WERI-Rb-1 (cell line): ENCODE measurements at places on chromosomes 5 and 9.
A peak's percentile ranks its signal among the peaks of the same experiment; 100 is the strongest.

DNA sequence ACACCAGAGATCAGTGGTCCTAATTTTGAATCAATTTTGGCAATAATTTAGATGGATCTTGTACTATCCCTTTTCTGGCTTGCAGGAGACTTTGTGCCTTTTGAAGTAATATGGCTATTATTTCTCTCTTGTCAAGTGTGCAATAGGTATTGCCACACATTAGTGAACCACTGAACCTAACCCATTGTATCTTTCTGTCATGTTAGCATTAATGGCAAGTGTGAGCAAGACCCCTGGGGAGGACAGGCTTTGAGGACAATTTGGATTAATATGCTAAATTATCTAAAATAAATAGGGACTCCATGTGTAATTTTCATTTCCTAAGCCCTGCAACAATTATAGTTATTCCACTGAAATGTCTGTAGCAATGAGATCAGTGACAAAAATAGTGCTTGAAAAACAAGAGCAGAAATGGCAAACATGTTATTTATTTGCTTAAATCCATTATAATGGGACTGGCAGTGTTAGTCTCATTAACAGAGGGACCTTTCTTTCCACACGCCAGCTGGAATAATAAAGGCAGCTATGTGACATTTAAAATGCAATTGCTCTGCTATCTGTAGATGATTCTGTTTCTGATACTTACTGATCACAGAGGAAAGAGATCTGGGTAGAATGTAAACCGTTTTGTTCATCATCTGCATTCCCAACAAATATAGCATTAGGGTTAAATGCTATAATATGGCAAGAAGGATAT lies 753.3 kb upstream of the ZNF608 start:
- DNase-seq = no peak

- DNase-seq = no peak
These were observed 42.8 kb downstream of the EXD3 start for GRCh38 chr9:137380171-137380570.

- peak; percentile 4 for DNase-seq
These were observed 269.0 kb downstream of the GADD45G start for GRCh38 chr9:89873801-89874200.

GRCh38 chr9:105299190-105299854 lies 54.9 kb downstream of the SLC44A1 start:
- DNase-seq = no peak

- peak; percentile 64 for DNase-seq
These were observed 40.3 kb upstream of the XPA start for GRCh38 chr9:97737429-97737828.

DNA sequence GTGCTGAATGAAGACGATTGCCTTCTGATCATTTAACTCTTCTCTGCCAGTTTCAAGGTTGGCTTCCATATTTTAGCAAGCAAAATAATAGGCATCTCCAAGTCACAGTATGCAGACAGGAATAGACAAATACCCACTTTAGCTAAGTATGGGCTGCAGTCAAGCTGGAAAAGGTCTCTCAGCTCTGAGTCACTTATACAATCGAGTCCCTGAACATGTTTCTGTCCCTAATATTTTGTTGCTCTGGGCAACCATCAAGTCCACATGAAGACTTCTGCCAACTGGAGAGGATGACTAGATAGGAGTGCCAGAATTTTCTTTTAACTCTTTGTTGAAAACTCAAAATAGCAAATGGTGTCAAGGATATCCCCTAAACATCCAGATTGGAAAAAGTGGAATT lies 575.3 kb downstream of the RAB3C start:
- no peak for DNase-seq

GRCh38 chr9:36102742-36103495 lies 33.6 kb upstream of the GLIPR2 start:
- peak; percentile 87 for DNase-seq

DNA sequence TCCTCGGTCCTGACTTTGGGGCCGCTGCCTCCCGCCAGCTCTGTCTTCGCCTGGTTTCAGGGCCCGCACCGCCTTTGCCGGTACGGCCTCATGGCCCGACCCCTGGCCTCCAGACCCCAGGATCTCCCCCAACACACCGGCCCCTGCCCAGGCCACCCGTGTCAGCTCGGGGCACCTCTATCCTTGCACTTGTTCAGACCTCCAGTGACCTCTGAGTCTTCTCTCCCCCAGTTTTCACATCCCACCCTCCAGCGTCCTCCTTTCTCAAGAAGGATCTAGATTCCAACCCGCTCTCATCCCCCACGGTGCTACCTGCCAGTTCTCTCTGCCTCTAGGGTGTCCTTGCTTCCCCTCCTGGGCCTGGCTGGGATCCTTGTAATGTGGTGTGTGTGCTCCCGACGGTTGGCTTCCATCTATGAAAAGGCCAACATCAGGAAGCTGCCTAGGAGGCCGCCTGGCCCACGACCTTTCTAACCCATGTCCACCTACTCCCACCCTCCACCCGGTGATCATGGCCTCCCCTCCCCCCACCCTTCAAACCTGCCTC lies 61.1 kb downstream of the SPATA31C2 start:
- no peak for DNase-seq

- no peak for DNase-seq
These were observed 506.5 kb downstream of the DMAC1 start for GRCh38 chr9:7293091-7293490.

DNA sequence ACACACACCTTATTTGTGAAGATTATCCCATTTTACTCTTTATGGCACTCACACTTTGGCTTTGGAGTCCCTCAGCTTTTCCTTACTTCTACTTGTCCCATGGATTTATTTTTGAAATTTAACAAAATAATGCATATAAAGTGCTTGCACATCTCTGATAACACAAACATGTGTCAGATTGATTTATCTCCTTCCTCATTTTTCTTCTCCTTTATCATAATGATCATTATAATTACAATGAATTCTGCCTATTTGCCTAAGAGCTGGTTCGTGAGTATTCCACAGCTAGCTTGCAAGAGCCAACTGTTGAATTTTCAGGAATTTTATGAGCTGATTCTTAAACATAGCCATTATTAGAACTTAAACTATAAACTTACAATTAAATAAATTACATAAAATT lies 347.7 kb downstream of the CHSY3 start:
- DNase-seq = no peak

GRCh38 chr9:37983381-37984067 lies 79.6 kb upstream of the SLC25A51 start:
- no peak for DNase-seq

GRCh38 chr9:98191671-98192502 lies 550 bp downstream of the CORO2A start:
- peak; percentile 76 for DNase-seq

GRCh38 chr9:33348998-33349397 lies 53.4 kb downstream of the AQP7 start:
- no peak for DNase-seq

GRCh38 chr9:38282756-38283155 lies 109.7 kb upstream of the ALDH1B1 start:
- no peak for DNase-seq

DNA sequence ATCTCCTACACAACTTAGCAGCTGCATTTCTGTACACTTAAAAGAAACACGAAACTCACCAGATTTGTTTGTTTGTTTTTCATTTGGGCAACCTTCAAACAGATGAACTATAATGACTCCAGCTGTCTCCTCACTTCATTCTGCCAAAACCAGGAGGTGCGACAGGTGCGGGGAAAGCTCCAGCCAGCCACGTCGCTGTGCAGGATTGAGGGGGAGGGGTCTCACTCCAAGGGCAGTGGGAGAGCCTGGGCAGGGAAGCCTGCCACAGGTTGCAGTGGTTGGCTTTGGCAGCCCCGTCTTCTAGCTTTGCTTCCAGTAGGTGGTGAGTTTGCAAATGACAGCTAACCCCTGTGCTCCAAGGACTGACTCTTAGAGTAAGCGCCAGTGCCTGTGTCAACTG lies 215.8 kb downstream of the CEMIP2 start:
- peak; percentile 59 for DNase-seq

GRCh38 chr5:94693043-94693822 lies 74.8 kb downstream of the SLF1 start:
- no peak for DNase-seq

DNA sequence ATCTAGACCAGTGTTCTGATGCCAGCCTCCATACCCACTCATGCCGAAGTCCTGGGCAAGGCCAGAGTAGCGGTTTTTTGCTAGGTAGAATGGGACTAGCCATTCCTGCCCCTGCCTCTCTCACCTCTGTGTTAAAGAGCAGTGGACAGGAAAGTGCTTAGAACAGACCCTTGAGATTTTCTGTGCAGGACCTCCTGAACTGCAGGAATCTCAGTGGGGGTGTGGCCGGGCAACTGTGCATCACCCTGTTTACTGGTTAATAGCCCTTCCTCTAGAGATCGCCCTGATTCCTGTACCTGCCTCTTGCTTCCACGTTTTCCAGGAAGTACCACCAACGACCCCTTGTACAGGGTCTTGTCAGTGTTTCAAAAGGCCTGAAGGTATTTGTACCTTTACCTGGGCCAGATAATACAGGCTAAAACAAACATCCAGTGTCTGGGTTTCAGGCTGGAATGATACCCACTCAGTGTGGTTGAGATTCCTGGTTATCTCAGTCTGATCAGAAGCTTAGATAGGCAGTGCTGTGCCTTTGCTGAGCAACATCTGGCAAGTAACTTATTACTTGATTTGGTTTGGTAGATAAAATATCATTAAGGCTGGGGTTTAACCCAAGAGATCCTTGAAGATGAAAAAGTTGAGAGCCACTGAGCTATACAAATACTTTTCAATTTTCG lies 65.9 kb downstream of the RGS3 start:
- DNase-seq = no peak

DNA sequence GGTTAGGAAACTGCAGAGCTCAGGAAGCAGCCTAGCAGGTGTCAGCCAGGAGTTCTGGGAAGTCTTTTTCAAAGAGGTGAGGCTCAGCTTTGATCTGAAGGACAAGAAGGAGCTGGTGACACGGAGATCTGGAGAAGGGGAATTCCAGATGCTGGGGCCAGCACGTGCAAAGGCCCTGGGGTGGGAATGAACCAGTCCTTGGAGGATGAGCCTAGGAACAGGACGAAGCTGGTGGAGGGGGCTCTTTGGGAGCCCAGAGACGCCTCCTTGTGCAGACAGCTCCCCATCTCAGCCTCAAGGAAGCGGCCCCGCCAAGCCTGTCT lies 15.2 kb upstream of the RNU6ATAC start:
- peak; percentile 2 for DNase-seq

- no peak for DNase-seq
These were observed 55.4 kb downstream of the ADGRV1 start for GRCh38 chr5:90613918-90614504.

DNA sequence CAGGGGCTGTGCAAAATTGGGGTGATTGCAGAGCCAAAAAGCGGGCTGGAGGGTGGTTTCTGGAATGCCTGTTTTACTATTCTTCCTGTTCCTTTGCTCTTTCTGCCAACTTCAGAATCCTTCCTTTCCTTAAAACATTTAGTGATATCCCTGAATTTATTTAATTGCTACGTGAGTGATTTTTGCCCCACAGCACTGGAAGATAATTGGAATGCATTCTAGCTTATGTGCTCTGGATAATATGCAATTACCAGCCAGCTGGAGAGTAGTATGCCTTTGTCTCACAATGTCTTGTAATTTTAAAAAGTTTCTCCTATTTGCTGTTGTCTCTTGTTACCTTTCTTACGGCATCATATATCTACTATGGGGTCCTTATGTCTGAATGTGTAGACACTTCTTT lies 115.8 kb downstream of the SMARCA2 start:
- DNase-seq = no peak

DNA sequence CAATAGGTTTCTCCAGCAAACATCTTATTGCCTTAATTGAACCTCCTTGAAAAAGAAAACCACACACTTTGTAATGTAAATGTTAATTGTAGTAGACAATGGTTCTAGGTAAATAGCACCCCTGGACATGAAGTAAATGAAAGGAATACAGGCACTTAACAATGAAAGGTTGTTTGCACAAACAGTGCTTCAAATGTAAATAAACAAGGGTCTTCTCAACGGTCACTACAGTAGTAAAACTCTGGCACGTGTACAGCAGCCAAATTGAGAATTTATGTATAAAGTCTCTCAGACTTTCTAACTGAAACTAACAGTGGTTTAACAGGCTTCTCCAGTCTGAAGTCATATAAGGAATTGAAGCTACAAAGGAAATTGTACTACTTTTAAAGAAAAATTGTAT lies 218.3 kb downstream of the MEF2C start:
- no peak for DNase-seq

DNA sequence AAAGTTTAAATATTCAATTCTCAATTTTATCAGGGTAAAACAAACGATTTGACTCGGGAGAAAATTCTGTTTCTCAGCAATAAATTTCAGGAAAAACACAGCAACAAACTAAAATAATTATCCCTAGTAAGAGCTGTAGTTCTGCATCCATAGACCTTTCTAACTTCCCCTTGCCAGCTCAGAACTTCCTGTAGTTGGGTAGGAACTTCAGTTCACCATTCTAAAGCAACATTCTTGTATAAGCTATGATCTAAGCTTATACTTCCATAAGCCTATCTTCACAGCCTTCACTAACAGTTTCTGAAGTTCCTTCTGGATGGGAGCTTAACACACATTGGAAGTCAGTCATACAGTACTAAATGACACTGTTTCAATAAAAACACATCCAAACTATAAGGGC lies 96.6 kb downstream of the UBAP2 start:
- DNase-seq = no peak

DNA sequence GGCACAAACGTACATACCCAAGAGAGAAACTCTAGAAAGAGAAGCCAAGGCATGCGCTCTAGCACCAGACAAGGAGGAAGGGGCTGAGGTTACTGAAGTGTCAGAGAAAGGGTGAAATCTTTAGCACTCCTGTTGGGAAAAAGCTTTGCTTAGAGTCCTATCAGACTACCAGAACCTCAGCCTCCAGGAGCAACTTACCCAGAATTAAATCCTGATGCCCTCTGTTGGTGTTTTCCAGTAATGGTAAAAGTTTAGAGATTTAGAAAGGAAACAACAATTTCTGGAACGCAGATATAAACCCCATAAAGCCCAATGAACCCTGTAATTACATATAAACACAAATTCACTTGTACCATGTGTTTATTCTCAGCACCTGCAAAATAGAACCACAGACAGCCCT lies 33.2 kb upstream of the ASTN2 start:
- no peak for DNase-seq

GRCh38 chr9:69121155-69122081 lies 52.7 kb upstream of the TJP2 start:
- peak; percentile 56 for DNase-seq

DNA sequence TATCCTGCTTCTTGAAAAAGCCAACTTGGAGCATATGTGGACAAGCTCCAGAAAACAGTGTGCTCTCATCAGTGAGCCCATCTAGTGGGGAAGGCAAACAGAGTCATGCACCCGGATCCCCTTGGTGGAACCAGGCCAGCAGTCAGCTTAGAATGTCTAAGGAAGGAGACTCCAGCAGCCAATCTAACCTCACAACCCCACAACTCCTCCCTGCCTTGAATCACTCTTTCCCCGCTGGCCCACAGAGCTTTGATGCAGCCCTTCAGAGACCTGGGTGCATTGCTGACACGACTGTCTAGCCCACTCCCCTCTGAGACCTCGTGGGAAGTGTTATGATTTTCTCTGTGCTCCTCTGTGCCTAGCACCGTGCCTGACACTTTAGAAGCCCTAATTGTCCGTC lies 623.7 kb downstream of the BNC2 start:
- DNase-seq = no peak

GRCh38 chr5:92002721-92003274 lies 619.7 kb upstream of the ARRDC3 start:
- no peak for DNase-seq
